Left forelimb (tissue), 1 donor: ENCODE measurements at places on chromosomes 3 and 15.

- no peak for DNase-seq
Measured at GRCh38 chr3:120642368-120642948, 39.6 kb downstream of the HGD start.

DNA sequence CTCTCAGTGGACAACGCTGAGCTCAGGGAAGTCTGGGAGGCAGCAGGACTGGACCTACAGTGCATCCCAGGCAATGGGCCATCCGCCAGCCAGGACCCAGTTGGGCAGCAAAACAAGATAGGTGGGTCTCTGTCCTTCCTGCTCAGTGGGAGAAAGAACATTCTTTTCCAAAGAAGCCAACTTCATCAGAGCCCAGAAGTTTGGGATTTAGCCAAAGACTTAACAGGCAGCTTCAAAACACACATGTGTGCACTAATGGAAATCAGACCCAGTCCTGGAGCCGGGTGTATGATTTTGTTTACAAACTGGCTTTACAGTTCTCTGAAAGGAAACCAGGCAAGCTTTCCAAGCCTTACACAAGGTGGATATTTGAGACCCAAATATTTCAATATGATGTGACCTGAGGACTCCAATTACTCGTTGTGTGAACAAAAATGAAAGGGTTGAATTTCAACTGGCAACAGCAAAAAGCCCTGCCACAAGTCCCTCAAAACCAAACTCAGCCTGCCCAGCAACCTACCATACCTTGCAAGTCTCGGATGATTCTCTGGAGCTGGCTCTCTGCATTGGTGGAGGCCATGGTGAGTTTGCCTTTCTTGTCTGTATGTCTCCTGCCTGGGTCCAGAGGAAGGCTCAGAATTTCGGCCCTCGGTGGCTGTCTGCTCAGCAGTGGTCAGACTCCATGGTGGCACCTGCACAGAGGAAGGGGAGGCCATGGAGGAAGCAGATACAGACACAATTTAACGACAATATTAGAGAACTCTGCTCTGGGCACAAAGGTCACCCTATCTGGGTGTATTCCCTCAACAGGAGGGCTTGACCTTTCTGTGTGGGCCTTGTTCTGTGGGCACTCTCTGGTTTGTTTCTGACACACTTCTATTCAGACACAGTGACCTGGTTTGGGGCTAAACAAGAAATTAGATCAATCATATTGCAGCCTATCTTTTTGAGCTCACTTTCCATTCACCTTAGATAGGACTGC lies 11.0 kb downstream of the FYCO1 start:
- no peak for DNase-seq

DNA sequence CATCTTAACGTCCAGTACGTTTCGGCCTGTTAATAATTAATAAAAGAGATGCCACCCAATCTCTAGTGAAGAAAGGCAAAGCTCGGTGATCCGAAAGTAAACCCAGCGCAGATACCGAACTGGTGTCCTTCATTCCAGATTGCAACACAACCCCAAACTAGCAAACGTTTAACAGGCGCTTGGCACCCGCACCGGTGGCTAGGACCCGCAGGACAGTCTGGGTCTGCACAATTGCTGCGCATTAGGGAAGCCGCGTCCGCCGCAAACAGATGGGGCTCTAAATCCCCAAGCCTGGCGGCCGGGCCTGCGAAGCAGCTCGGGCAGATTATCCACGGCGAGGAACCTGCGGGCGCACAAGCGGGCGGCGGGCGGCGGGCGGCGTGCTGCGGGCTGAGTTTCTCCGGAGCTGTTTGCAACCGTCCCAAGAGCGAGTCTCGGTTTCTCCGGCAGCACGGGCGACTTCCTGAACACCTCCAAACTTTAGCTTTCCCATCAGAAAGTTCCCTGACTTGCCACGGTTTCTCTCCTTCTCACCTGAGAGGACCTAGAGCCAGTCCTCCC lies 112.1 kb upstream of the ICE2 start:
- DNase-seq = no peak

DNA sequence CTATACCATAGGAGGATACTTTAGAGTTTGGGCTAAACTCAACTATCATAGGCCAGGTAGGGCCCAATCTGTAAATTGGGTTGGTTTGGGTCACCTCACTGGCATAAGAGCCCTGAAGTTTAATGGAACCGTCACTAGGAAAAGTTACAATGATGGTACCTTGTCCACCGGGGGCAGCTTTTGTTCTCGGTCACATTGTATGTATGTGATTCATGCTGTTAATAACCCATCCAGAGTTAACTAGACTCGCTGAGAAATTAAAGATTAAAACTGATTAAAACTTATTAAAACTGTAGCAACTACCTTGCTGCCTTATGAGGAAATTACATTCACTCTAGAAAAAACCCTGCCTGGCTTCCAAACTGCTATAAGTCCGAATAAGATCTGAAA lies 145.0 kb upstream of the TMCO5A start:
- no peak for DNase-seq

DNA sequence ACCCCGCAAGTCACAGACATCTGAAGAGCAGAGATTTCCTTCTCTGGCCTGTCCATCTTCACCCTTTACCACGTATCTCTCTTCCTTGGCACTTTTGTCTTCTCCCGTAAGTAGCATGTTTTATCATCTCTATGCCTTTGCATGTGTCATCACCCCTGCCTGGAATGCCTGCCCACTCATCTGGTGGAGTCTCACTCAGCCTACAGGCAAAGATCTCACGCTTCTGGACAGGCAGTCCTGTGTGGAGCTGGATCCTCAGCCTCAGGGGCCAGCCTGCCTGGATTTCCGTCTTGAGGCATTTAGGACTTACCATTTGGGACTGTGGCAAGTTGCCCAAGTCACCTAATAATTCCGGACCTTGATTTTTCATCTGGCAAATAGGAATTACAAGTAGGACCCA lies 114.3 kb upstream of the CACNA2D3 start:
- no peak for DNase-seq
